ENCODE measurements at places on chromosomes 2 and 18.

GRCh38 chr2:1585635-1586034 is 158.7 kb downstream of the PXDN start:
- DNase-seq = no peak

DNA sequence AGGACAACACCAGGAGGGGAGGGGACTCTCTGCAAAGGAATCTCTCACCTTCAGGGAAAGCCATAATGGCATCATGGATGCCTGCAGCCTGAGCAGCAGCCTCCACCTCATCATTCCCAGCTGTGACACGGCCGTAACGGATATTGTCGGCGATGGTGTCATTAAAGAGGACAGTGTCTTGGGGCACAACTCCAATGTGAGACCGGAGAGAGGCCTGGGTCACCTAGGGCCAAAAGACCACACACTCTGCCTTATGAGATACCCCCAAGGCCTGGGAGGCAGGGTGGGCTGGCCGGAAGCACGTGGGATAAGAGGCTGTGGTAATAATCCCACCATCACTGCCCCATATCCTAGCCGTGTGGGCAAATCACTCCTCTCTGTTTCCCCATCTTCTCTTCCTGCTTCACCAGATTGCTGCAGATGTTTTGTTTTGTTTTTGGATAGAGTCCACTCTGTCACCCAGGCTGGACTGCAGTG is 4.3 kb downstream of the ZFAND2B start:
- no peak for DNase-seq

- no peak for DNase-seq
These were observed 142.6 kb upstream of the COPS8 start for GRCh38 chr2:236943068-236943467.

DNA sequence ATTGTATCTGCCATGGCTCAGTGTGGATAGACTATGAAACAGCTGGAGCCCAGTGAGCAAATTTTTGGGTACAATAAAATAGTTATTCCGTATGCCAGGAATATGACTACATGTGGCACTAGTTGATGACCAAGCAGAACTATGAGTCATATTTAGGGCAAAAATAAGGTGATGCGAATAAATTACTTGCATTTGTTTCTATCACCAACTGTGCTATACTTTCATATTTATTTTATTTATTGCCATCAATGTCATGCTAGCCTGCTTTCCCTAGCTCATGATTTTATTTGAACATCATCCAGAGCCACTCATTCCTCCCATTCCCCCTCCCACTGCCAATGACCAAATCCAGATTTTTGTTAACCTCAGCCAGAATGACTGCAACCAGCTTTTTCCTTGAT is 13.3 kb upstream of the FAP start:
- no peak for DNase-seq

DNA sequence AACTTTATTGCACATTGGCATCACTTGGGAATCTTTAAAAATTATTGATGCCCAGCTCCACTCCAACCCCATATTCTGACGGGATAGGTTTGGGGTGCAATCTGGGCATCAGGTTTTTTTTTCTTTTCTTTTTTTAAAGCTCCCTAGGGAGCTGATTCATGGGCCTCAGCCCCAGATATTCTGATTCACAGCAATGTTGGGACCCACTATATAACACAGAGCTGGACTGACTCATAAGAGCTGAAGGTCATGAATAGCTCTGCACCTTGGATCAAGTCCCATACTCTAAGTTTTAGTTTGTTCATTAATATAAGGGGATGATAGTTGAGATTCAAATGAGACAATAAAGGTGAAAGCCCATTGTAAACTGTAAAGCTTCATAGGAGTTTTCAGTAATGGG is 191.1 kb upstream of the REV1 start:
- no peak for DNase-seq

- no peak for DNase-seq
These were observed 17.1 kb downstream of the SPIRE1 start for GRCh38 chr18:12640881-12641200.

GRCh38 chr18:48541026-48541746 is 2.4 kb downstream of the CTIF start:
- no peak for DNase-seq

DNA sequence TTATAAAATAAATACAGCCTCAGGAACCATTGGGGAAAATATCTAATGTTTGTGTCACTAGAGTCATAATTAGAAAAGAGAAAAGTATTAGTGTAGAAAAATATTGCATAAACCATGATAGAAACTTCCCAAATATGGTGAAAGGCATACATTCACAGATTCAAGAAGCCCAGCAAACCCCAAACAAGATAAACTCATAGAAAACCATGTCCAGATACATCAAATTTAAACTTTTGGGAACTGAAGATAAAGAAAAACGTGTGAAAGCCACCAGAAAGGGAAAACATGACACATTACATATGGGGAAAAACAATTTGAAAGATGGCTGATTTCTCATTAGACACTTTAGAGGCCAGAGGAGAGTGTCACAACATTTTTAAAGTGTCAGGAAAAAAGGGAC is 236.5 kb upstream of the FN1 start:
- DNase-seq = no peak

GRCh38 chr2:42974169-42974720 is 181.9 kb upstream of the HAAO start:
- DNase-seq = no peak

- no peak for DNase-seq
These were observed 134.4 kb upstream of the SEC11C start for GRCh38 chr18:59005262-59005661.

DNA sequence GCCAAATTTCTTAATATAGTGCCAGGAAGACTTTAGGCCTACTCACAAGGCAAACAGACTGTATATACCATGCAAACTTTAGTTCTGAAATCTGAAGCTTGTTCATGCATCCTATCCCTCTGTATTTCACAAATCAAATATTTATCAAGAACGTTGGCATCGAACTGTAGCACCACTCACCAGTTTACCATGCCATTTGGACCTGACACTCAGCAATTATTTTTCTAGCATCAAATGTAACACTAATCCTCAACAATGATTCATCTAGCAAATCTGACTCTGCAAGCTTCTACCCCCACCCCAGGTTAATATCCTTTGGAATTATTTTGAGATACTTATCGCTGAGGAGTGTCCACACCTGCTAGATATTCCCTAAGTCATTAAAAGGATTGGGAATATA is 1506.6 kb downstream of the LRP1B start:
- no peak for DNase-seq

DNA sequence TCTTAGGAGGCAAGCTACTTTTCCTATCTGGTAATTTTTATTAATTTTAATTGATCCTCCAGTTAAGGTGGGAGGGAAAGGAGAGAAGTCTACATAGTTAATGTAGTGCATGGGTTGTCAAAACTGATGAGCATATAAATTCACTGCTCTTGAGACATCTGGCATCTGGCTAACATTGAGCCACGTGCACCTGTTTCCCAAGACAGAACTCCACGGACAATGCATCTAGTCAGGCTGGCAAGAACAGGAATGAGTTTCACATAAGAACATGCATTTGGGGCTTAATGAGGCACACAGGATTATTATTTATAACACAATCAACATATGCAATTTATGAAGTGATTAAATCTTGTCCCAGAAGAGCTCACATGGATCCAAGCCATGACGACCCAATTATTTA is 16.2 kb upstream of the RAB1A start:
- DNase-seq = no peak

DNA sequence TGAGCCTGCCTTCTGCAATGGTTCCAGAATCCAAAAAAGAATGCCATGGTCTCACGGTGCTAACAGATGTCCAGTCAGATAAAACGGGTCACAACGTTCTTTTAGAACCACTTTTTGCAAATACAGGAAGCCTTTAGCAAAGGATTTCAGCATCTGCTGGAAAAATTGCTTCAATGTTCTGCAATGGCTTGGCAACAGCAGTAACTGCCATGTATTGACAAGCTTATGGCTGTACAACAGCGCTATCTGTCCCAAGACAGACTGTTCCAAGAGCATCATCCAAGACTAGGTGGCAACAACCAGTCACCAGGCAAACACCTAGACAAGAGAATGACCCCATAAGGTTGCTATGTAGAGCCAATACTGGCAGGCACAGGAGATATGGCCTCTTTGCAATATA is 37.6 kb upstream of the RIOK3 start:
- DNase-seq = no peak

- DNase-seq = no peak
These were observed 156.4 kb downstream of the ZFP36L2 start for GRCh38 chr2:43070030-43070429.

DNA sequence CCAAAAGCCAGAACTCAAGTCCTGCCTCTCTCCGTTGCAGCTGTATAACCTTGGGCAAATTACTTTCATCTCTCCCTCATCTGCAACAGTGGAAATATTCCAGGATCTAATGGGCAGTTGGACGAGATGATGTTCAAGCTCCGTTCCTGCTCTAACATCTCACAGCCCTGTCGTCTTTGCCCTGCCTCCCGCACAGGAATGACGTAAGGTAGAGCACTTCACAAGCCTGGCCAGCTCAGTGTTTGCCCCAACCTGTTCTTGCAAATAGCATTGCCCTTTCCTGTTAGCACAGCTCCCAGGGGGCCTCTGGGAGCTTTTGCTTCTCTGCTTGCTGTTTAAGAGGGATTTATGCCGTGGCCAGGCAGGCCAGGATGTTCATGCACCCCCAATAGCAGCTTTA is 107.9 kb downstream of the KLHL29 start:
- DNase-seq = no peak

- no peak for DNase-seq
These were observed 16.5 kb downstream of the AFTPH start for GRCh38 chr2:64540615-64541014.

- DNase-seq = no peak
These were observed 7.8 kb downstream of the MERTK start for GRCh38 chr2:111905990-111906735.

GRCh38 chr2:121564905-121565304 is 34.2 kb downstream of the RNU4ATAC start:
- DNase-seq = no peak

DNA sequence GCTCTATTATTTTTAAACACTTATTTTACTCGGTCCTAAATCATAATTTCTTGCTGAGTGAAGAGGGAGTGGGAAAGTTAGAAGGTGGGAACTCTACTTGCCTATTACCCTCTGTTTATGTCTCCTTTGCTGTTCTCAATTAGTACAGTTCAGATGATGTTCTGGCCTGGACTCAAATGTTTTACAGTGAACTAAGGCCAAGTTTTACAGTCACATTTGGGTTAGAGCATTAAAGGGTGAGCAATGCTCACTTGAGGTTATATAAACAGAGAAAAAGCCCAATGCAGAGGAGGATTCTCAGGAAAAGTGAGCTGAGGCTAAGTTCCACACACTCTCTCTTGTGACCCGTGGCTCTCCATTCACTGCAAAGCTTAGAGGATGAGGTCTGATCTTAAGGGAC is 52.4 kb downstream of the ITSN2 start:
- DNase-seq = no peak

- DNase-seq = peak; percentile 54
These were observed 40.1 kb downstream of the ODC1 start for GRCh38 chr2:10407841-10408648.

GRCh38 chr18:61882296-61883004 is 10.4 kb downstream of the RNF152 start:
- no peak for DNase-seq

DNA sequence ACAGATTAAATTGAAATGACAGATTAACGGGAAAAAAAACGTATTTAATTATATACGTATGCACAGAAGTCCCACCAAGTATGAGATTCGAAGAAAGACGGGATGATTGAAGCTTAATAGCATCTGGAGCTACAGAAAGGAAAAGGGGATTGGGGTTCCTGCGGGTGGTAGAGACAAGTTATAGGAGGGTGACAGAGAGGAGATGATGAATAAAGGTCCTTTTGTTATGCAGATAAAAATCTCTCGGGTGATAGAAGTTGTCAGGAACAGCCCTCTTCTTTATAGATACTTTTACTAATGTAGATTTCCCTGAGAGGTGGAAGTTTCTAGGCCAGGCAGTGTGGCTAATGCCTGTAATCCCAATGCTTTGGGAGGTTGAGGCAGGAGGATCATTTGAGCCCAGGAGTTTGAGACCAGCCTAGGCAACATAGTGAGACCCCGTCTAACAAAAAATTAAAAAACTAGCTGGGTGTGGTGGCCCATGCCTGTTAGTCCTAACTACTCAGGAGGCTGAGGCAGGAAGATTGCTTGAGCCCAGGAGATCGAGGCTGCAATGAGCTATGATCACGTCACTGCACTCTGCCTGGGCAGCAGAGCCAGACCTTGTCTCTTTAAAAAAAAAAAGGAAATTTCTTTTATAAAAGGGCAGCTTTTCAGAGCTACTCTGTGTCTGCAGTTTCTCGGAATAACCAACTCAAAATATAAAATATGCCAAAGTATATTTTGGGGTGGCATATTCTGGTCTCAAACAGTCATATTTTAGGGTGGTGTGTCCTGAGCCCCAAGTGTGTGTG is 113.0 kb downstream of the STPG4 start:
- DNase-seq = no peak

DNA sequence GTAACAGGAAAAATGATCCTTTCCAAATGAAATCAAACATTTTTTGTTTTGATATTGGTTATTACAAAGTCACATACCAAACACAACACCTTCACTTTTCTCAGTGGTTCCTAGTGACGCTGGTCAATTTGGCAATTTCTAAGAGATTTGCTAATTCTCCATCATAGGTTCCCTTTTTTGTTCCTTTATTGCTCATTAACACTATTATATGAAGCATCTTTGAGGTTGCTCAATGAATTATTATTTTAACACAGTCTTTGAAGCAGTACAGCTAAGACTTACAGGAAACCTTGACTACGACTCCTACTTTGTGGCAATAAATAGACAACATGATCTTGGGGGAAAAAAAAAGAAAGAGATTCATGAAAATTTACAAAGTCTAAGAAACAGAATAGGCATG is 152.2 kb upstream of the VRK2 start:
- DNase-seq = no peak

DNA sequence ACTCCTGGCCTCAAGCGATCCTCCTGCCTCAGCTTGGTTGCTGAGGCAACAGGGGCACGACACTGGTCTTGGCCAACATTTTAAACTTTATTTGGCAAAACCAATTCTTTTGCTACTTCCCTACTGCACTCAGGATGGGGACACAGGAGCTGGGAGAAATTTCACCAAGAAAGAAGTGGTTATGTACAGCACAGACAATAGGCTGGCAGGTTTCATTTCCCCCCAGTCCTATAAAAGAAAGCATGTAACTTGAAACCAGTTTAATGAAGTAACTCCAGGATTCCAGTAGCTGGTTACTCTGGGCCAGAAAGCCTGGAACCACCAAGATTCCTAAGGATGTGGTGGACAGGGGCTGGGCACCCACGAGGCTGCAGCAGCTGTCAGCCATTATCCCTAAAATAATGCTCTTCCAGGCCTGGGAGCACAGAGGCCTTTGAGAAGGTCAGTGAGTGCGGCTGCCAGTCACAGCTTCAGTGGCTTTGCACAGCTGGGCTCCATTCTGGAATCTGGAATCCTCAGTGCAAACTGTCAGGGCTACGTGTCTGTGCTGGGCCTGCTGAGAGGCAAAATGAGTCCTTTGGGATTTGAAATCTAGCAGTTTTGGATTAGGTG is 142.3 kb upstream of the ITGA6 start:
- no peak for DNase-seq

GRCh38 chr2:231680992-231681852 is 27.1 kb upstream of the PTMA start:
- DNase-seq = no peak

Measured in CD4-positive, alpha-beta T cell treated with Interleukin-4 for 4 hours (primary cell).